Left lobe of liver (tissue), 2 donors: ENCODE measurements at places on chromosomes 1 and 21. TPM values are rescaled to one million over a fixed set of nuclear protein-coding genes. Genes with fewer than 3 reads are reported as not detected.

The TMOD4 gene
- total RNA-seq = 0.33 TPM

The TEX38 gene
- not detected for total RNA-seq

The CRYAA gene
- total RNA-seq = not detected

The JAM2 gene
- 1.8 TPM for total RNA-seq

The FASLG gene
- not detected for total RNA-seq

The SPRR5 gene
- total RNA-seq = not detected

The OR2T29 gene
- total RNA-seq = not detected

The FAAH gene
- 38.9 TPM for total RNA-seq

The HNRNPCL2 gene
- not detected for total RNA-seq

The C1QB gene
- total RNA-seq = 79.0 TPM

The KLF18 gene
- total RNA-seq = not detected

The TAS1R1 gene
- total RNA-seq = 0.05 TPM

The ERVH48-1 gene
- total RNA-seq = not detected

The ANKRD35 gene
- 2.4 TPM for total RNA-seq

DNA sequence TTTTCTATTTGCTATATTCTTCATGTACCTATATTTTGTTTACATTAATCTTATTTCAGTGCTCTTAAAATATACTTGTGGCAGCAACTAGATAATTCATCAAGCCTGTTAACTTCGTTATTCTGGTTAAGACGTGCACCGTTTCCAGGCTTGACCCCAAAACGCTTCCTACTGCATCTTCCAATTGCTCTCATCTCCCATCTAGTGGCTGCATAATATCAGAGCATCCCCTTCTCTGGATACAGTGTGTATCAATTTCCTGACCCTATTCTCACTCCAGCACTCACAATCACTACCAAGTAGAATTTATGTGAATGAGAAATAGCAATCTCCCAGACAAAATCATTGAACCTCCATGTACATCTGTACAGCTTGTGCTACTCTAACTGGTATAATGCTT, 1280.3 kb upstream of the B3GALT2 start:
- no peak for DNase-seq

- DNase-seq = peak; percentile 50
Observed at GRCh38 chr1:224513383-224513782, 78.8 kb upstream of the WDR26 start.

- no peak for DNase-seq
Observed at GRCh38 chr1:111955755-111956154, 33.7 kb downstream of the KCND3 start.

- DNase-seq = peak; percentile 57
Observed at GRCh38 chr1:245160288-245160687, 5.5 kb downstream of the KIF26B start.

- DNase-seq = no peak
Observed at GRCh38 chr1:23247276-23247675, 30.0 kb upstream of the HTR1D start.

DNA sequence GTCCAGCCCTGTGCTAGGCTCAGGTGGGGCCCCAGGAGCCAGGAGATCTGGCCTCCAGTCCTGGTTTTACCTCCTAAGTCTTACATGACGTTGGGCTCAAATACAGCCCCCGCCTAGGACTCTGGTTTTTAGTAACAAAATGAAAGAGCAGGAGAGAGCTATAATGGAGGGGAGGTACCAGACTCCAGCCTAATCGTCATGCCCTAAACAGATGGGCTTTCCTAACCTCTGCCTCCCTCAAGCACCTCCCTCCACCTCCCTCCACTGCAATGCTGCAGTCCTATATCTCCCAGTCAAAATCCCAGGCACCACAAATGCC, 28.6 kb downstream of the TTC39A start:
- DNase-seq = no peak

- DNase-seq = peak; percentile 41
Observed at GRCh38 chr21:46159841-46160656, 4.7 kb upstream of the FTCD start.

DNA sequence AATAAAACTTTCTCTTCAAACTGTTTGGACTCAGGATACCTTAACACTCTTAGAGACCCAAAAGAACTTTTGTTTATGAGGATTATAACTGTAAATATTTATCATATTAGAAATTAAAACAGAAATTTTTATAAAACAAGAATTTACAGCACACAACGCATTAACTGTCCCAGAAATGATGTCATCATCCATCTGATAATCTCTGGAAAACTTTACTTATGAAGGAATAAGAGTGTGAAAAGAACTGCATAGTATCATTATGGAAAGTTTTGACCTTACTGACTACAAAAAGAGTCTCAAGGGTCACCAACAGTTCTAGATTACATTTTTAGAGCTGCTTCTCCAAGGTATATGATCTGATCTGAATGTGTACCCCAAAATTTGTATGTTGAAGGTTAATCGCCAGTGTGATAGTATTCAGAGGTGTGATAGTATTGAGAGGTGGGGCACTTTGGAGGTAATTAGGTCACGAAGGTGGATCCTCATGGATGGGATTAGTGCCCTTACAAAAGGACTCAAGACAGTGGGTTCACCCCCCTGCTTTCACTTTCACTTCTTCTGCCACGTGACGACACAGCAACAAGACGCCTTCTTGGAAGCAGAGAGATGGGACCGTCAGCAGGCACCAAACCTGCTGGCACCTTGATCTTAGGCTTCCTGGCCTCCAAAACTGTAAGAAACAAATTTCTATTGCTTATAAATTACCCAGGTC, 95.7 kb upstream of the NR5A2 start:
- DNase-seq = peak; percentile 62

DNA sequence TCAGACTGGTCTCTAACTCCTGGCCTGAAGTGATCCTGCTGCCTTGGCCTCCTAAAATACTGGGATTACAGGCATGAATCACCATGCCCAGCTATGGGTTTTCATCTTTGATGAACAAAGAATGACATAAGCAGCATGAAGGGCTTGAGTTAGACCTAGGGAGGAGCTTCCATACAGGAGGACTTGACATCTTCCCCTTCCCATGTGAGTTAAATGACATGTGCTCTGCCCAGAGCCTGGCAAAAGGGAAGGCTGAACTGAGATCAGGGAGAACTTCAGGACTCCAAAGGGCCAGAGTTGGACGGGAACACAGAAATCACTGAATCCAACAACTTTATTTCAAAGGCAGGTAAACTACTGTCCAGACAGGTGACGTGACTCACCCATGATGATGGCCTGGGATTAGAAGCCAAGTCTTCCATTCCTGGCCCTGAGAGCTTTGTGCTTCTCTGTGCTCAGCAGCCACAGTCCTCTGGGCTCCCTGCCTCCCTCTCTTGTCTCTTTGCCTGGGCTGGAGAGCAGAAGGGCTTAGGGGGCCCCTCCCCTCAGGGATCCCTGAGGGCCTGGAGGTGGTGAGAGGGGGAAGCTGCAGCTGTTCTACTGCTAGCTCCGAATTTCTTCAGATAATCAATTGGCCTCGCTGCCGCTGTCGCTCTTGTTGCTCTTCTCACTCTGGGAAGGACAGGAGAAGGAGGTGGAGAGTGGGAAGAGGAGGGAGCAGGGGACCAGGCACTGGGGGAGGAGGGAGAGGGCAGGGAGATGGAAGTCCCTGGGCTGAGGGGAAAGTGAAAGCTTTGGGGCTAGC, 7.6 kb downstream of the NHLH1 start:
- no peak for DNase-seq

GRCh38 chr1:22414244-22414751, 37.4 kb upstream of the ZBTB40 start:
- peak; percentile 86 for DNase-seq

DNA sequence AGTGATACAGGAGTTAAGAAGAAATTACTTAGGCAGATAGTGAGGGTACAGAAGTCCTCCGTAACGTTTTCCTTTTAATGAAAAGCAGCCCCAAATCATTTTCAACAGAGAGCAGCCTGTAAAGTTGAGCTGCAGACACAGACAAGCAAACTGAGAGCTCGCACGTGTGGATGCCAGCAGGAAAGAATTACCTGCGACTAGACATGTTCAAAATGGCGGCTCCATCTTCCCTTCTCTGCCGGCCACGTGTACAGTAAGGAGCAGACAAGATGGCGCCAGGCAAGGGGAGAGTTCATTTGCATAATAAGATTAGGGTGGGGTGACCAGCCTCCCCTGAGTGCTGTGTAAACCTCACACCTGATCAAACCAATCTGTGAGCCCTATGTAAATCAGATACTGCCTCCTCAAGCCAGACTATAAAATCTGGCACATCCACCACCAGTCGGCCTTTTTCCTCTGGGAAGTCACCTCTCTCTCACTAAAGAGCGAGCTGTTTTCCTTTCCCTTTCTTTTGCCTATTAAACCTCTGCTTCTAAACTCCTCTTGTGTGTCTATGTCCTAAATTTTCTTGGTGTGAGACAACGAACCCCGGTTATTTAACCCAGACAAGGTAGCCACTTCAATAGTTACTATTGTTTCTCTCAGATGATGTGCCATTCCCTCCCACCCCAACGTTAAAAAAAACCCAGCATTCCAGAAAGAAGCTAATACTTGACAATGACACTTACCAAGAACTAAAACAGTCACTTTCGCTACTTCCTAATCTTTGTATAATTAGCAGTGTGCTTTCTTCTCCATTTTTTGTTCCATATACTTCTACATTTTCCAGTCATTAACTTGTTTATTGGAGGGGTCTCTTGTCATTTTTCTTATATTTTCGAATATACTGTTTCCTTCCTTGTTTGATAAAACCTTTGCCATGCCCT, 27.4 kb downstream of the DUSP10 start:
- no peak for DNase-seq

DNA sequence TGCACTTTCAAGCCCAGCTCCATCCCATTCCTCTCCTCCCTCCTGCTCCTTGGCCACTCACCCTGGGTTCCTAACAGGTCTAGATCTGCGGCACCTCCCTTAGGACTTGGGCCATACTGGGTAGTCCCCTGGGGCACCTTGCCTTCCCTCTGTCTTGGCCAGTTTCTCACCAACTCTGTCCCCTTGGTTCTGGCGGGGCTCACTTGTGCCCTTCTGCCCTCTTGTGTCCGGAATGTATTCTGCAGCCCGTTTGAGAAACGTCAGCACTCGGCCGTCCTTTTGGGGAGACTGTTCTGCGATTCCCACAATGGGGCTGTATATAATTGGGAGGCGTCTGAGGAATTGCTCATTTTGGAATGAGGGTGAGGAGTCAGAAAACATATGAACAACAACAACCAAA, 162.4 kb downstream of the ZSCAN20 start:
- DNase-seq = no peak

GRCh38 chr1:66282343-66282852, 251.6 kb upstream of the SGIP1 start:
- no peak for DNase-seq

- DNase-seq = peak; percentile 63
Observed at GRCh38 chr1:154557939-154558719, at the start of gene UBE2Q1. Gene UBE2Q1, minus strand, starts transcription at chr1:154558662. Its CDS starts 109 bp downstream, at chr1:154558553.

GRCh38 chr21:17359781-17360180, 153.1 kb upstream of the CXADR start:
- DNase-seq = no peak

DNA sequence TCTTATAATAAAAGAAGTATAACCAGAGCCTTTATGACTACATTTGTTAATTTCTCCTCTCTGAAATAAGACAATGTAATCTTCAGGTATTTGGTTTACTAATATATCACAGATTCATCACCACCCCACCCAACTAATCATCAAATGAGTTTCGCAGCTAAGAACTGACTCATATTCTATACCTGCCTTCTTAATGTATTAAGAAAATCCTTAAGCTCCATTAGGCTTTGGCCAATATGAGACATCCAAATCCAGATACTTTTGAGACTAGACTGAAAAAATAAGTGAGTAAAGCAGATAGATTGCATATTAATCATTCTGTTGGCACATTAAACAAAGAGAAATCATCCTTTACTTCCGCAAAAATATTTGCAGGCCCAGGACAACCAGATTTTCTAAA, 18.7 kb upstream of the FMO2 start:
- no peak for DNase-seq

GRCh38 chr1:58768191-58768731, 15.6 kb downstream of the JUN start:
- no peak for DNase-seq
